Stimulated activated CD8-positive, alpha-beta memory T cell treated with anti-CD3 and anti-CD28 coated beads, Interleukin-15, amount 100 ng/mL, for 24 hours (primary cell): ENCODE measurements at places on chromosomes 2 and 18.

- DNase-seq, result no peak
Measured at GRCh38 chr2:54639609-54640008, 83.9 kb upstream of the EML6 start.

DNA sequence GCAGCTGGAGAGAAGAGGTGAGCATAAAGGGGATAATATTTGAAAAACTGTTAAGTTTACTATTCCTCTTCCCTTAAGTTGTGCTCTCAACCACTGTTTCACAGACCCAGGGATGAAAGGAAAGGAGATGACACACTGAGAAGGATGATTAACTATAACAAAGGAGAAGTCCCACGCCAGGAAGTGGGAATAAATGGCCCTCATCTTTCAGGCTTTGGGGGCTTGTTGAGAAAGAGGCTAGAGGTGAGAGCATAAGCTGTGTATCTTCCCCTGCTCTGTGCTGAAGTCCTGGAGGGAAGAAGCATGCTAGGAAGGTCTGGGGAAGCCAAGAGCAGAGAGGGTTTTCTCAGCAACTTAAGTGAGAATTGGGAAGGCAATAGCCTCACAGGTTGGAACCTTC is 399.1 kb upstream of the ATP5MC3 start:
- DNase-seq, result no peak

DNA sequence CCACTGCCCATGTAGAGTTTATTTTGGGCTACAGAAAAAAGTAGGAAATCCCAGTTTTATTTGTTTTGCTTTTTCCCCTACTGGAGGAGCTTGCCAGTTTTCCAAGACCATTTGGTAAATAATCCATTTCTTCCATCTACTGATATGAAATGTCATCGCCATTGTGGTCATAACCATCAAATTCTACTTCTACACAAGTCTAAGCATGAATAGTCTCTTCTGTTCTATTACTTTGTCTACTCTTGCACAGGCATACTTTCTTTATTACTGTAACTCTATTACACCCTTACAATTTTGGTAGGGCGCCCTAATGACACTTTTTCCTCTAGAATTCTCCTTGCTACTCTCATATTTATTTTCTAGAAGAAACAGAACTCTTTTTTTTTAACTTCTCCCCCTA is 120.7 kb downstream of the ATAD2B start:
- DNase-seq, result no peak

GRCh38 chr2:134737671-134738070 is 18.9 kb upstream of the TMEM163 start:
- no peak for DNase-seq

- no peak for DNase-seq
Measured at GRCh38 chr2:84083984-84084383, 375.1 kb downstream of the SUCLG1 start.

DNA sequence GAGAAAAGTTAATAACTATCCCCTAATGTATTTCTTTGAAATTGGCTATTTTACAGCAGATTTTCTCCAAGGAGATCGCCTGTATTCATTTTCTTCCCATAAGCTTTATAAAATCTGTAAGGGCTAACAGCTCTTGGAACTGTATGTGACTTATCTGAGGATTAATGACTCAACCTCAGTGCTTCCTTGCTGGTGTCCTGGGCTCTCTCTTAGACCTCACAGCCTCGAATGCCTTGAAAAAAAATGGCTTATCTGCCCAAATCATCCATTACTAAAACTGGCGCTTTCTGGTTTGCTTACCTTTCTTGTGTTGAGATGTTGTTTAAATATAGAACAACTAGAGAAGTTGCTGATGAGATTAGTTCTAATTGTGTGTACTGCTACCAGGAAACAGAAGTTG is 713.6 kb downstream of the SLC4A3 start:
- DNase-seq, result no peak

DNA sequence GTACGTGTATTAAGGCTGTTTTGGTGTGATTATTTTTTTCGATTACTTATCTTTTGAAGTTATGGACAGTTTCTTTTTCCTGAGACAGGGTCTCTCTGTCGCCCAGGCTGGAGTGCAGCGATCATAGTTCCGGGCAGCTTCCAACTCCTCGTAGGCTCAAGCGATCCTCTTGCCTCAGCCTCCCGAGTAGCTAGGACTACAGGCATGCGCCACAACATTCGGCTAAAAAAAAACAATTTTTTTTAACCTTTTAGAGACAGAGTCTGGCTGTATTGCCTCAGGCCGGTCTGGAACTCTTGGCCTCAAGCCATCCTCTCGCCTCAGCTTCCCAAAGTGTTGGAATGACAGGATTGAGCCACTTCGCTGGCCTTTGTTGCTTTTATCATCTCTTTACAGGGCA is 945 bp downstream of the HAT1 start:
- DNase-seq, result no peak

DNA sequence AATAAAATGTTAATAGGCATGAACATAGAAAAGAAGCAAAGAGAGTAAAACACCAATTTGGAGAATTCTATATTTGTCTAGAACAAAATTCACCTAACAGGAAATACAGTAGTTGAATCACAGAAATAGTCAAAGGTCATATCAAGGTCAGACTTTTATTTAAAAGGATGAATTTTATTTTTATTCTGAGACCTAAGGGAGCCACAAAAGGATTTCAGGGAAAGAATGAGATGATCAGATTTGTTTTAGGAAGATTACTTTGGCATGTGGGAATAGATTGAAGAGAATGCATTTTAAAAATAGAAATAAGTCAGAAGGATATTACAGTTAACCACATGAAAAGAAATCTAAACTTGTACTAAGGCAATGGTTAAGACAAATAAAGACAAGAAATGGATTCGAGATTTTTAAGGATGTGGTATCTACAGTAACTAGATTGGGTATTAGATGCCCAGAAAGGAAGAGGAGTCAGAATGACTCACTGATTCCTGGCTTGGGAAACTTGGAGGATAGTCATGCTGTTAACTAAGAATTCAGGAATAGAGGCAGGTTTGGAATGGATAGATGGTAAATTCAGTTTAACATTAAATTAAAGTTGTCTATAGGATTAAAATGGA is 56.0 kb downstream of the METTL4 start:
- no peak for DNase-seq

DNA sequence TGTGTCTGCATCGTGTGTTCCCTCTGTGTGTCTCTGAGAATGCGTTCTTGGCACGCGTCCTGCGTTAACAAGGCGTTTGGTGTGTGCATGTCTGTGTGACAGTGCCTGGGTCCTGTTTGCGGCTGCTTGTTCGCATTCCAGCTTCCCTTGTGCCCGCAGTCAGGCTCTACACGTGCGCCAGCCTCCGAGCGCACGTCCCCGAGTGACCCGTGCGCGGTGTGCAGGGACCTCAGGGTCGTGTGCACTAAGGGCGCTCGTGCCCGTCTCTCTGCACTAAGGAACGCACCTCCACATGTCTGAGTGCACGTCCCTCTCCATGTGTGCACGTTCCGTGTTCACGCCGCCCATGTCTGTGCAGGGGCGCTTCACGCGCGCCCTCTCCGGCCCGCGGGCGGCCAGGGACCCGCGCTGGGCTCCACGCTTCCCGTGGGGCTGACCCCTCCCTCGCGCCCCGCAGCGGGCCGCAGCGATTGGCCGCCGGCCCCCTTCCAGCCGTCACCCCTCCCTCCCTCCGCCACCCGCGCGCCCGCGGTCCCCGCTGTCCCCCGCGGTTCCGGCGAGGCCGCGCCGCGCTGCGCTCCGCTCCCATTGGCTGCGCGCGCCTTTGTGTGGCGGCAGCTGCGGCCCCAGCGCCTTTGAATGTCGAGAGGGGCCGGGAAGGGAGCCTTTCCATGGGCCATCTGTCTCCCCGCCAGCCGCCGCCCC is 229.4 kb downstream of the HAUS1 start:
- no peak for DNase-seq

GRCh38 chr2:119958670-119959268 is 54.1 kb upstream of the EPB41L5 start:
- no peak for DNase-seq

GRCh38 chr18:3236470-3236869 is 11.1 kb upstream of the MYL12A start:
- DNase-seq, result no peak

- DNase-seq, result no peak
Measured at GRCh38 chr2:111534910-111535352, 349.1 kb downstream of the ANAPC1 start.

- no peak for DNase-seq
Measured at GRCh38 chr2:11459816-11460215, 6.1 kb downstream of the E2F6 start.

DNA sequence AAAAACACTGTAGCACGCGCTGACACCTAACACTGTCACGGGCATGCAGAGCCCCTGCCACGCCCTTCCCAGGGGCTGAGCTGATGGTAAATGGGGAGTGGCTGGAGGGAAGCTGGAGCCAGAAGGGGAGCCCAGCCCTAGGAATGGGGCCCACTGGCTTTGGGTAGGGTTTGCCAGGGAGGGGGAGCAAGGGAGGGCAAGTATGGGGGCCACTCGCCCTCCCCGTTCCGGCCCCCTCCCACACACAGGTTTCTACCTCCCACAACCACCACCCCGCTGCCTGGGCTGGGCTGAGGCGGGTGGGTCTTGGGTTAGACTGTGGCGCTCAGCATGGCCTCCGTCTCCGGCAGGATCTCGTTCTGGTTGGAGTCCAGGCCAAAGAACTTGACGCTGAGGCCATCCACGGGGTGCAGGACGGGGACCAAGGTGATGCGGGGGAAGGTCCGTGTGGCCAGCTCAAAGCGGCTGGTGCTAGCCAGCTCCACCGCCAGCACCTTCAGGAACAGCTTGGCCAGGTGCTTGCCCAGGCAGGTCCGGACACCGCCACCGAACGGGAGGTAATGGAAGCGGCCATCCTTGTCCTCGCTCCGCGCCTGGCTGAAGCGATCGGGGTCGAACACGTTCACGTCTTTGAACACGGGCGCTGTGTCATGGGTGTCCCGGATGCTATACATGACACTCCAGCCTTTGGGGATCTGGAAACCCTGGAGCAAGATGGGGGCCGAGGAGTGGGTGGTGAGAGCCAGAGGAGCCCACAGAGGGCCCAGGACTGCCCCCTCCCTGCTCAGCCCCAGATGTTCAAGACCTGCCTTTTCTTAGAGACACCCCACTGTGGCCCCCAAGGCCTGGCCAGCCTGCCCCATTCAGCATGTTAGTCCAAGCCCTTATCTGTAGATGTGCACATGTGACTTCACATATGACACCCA is 15.5 kb downstream of the CYP26B1 start:
- DNase-seq, result no peak

DNA sequence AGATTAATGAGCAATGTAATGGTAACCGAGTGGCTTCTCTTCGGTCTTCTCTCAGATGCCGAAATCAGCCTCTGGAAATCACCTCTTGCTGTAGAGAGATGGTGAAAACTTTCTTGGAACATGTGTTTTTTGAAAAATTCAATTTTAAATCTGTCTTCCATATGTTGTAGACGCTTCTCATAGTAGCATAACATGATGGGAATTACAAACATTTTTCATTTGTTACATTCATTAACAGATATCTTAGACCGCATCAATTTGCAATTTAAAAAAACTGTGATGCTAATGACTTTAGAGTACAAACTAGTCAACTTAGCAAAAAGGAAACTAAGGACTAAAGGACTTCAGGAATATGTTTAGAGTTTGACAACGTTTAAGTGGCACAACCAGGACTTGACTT is 275.2 kb downstream of the ASXL3 start:
- no peak for DNase-seq

GRCh38 chr2:187769437-187769836 is 215.2 kb upstream of the TFPI start:
- DNase-seq, result no peak

DNA sequence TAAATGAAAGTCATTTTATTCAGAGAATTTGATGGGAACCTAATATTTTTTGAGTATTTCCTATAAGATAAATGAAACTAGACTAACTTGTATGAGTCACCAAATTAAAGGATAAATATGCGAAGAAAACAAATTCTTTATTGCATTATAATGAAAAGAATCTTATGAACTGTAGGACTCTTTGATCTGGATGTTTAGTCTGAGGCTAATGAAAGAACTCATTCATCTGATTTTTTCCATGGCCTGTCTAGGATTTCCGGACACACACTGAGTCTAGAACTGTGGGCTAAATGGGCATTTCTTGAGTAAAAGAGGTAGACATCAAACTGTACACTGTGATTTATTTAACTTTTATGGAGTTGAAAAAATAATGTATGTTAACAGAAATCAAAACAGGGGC is 43.0 kb downstream of the ZNF519 start:
- no peak for DNase-seq

- no peak for DNase-seq
Measured at GRCh38 chr2:108776475-108776874, 10.1 kb upstream of the CCDC138 start.

GRCh38 chr2:28995765-28996750 is 15.0 kb downstream of the TOGARAM2 start:
- no peak for DNase-seq

DNA sequence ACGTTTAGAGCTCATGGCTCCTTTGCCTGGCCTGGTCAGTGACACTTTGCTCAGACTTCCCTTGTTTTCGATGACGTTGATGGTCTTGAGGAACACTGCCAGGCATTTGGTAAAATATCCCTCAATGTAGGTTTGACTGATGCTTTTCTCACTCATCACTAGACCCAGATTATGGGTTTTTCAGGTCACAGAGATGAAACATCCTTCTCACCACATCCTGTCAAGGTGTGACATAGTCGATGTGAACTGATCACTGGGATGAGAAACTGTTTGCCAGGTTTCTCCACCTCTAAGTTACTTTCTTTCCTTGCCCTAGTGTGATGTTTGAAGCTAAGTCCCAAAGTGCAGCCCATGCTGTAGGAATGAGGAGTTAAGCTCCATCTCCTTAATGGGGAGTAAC is 81.5 kb downstream of the AFF3 start:
- no peak for DNase-seq

DNA sequence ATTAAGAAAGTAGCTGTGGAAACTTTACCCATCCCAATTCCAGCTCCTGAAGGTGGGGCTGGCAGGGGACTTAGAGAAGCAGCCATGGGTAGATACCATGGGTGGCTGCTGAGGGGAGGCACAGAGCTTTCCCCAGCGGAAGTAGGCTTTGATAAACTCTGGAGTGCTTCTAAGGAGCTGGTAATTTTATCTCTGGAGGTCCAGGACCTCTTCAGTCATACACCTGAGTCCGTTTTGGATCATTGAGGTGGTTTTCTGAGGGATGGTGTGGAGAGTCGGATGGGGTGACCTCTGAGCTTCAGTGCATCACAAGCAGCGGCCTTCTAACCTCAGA is 36.7 kb upstream of the BMP10 start:
- DNase-seq, result no peak

GRCh38 chr2:195647302-195647701 is 9.7 kb upstream of the SLC39A10 start:
- no peak for DNase-seq
